Stimulated activated CD4-positive, alpha-beta T cell treated with anti-CD3 and anti-CD28 coated beads, Interleukin-15, amount 100 ng/mL, for 1 hour (primary cell): ENCODE measurements at places on chromosomes 3 and 15.

DNA sequence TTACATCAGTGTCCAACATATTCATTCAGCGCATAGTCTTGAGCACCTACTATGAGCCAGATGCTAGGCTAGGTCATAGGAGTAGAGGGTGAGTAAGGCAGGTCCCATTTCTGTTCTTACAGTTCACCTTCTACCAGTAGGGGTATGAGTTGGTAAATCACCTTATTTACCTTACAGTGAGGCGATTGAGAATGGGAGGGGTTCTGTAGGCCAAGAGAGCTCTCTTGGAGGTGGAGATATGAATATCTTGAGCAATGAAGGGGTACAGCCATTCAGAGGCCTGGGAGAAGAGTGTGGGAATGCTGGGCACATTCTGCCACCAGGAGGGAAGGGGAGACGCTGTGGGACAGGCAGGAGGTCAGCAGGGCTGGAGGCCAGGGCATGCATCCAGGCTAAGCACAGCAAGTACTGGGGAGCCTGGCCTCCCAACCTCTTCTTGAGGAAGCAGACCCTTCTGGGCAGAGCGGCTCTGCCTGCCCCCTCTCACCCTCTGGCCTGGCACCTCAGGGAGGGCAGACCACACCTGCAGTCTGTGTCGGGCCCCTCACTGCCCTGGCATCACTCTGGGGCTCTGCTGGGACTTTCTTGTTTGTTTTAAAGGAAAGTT is 123.4 kb downstream of the EEFSEC start:
- DNase-seq: no peak

GRCh38 chr3:14496351-14496750 is 43.8 kb downstream of the GRIP2 start:
- DNase-seq: no peak

GRCh38 chr15:38085114-38085513 is 150.7 kb downstream of the TMCO5A start:
- no peak for DNase-seq

DNA sequence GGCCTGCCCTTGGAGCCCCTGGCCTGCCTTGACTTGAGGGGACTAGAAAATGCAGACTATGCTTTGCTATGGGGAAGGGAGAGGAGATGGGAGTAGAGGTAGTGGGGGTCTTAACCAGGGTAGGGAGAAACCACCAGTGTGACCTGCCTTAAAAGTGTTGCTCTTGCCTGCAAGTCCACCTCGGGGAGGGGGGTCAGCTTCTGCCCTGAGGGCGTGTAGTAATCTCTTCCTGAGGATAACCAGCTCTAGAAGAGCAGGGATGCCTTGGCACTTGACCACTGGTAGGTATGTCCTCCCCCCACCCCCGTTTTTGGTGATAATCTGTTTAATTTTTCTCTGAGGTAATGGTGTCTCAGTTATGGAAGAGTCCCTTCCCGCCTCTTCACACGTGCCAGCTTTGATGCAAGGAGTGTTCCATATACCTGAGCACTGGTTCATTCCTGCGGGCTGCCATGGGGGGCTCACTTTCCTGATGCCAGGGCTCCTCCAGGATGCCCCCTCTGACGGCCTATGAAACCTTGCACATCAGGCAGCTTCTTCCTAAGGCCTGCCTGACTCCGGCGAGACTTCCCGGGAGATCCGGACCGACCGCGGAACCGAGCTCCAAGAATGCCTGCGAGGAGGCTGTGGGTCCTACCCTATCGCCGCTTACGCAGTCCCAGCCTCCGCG is 780 bp upstream of the P4HTM start:
- DNase-seq: no peak

DNA sequence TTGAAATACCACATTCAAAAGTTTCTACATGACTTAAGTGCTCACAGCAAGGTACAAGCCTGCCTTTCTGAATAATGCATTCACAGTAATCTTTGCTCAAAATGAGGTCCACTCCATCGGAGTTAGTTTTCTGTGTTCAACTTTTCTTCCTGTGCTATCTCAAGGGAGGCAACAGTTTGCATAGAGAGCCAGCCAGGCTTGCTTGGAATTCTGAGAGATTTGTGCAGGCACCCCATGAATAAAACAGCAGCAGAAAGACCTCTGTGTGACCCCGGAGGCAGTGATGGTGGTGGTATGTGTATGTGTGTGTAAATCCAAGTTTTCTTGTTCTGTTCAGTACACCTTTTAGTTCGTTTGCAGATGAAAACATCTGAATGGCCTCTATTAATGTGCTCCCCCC is 124.0 kb downstream of the ADAMTS9 start:
- DNase-seq: no peak

GRCh38 chr15:70584441-70584837 is 178.9 kb downstream of the UACA start:
- no peak for DNase-seq

- no peak for DNase-seq
These were observed 53.3 kb upstream of the ETV5 start for GRCh38 chr3:186162221-186162620.

- DNase-seq: no peak
These were observed 34.4 kb upstream of the TNFSF10 start for GRCh38 chr3:172557515-172558220.

- no peak for DNase-seq
These were observed 83.5 kb downstream of the AQP9 start for GRCh38 chr15:58221591-58222241.

DNA sequence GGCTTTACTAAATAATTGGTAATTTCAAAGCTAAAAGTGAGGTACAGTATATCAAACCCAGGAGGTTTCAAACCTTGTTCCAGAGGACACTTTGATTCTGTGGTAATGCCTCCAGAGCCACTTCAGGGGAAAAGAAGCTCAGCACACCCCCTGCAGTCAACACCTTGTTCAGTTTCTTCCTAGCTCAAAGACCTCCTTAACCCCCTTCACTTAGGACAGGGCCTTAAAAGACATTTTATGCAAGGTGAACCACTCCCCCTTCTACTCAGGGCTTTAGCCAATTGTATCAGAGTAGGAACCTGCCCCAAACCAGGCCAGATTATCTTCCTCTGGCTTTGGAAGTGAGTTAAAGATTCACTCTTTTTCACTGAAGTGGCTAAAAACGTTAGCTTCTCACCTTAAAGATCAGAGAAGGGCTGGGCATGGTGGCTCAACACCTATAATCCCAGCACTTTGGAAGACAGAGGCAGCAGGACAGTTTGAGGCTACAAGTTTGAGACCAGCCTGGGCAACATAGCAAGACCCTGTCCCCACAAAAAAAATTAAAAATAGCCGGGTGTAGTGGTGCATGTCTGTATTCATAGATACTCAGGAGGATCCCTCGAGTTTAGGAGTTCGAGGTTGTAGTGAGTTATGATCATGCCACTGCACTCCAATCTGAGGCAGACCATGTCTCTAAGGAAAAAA is 3.4 kb downstream of the DENND6A start:
- no peak for DNase-seq

GRCh38 chr15:94671858-94672532 is 440.6 kb downstream of the MCTP2 start:
- no peak for DNase-seq

- DNase-seq: no peak
These were observed 129.9 kb upstream of the UBE3A start for GRCh38 chr15:25568751-25569150.

DNA sequence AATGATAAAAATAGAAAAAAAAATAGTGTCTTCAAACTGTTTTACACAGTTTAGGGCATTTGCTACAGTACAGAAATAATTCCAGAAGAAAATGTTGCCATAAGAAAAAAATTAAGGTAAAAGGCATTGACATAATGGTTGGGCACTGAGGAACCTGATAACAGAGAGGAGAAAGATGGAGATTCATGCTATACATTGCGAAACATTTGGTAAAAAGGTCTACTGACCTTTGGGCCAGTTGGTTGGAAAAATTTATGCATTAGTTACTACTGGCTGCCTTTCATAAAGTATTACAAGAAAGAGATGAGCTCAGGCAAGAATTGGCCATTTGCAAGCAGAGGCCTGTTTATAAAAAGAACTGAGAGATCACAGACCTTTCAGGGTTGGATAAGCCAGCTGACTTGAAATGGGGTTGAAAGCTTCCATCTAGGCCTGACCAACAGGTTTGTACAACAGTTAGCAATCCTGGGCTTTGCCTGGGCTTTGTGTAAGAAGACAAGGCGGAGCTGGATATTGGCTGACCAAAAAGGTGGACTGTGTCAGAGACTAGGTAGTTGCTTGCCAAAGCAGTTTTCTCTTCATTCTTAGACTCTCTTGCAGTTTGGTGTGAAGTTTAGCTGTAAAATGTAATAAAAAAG is 166.6 kb upstream of the MCTP2 start:
- DNase-seq: no peak

GRCh38 chr3:71152039-71152891 is 431.3 kb downstream of the FOXP1 start:
- no peak for DNase-seq

- no peak for DNase-seq
These were observed 100.2 kb upstream of the TLE3 start for GRCh38 chr15:70197945-70198361.

GRCh38 chr3:179797192-179797591 is 144.4 kb downstream of the USP13 start:
- no peak for DNase-seq

DNA sequence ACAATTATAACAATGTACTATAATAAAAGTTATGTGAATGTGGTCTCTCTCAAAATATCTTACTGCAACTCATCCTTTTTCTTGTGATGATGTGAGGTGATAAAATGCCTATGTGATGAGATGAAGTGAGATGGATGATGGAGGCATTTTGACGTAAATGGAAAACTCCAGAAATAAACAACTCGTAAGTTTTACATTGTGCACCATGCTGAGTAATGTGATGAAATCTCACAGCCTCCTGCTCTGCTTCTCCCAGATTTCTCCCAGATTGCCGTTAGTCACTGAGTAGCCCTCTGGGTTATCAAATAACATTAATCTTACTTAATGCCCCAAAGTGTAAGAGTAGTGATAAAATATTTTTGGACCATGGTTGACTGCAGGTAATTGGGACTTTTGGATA is 64.8 kb upstream of the SLCO2A1 start:
- no peak for DNase-seq

DNA sequence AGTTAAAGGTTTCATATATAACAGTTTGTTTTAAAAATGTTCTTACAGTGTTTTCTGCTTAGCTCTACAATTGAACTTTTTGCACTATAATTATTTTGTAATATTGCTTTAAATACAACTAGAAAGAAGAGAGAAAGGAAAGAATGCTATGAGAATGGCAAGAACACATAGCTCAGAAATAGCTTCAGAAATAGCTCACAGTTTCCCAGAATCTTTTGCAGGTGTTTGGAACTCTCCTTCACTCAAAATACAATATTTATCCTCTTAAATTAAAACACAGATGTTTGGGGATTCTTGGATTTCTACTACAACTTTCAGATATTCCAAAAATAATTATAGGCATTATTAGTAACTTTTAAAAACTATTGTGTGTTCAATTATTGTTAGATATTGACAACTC is 658.0 kb upstream of the DPPA4 start:
- DNase-seq: no peak

DNA sequence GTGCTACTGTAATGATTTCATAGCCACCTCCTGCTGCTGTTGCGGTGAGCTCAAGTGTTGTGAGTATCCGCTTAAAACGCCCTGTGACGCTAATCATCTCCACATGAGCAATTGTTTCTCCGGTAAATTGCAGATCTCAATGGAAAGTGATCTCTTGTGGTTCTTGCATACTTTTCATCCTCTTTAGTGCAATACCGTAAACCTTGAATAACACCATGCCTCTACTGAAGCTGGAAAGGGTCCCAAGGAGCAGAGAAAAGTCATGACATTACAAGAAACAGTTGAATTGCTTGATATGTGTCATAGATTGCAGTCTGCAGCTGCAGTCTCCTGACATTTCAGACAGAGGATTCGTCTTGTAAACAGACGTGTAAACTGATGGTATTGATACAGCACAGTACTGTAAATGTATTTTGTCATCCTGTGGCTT is 6.0 kb upstream of the CEMIP start:
- DNase-seq: no peak

GRCh38 chr3:151814588-151814987 is 672 bp downstream of the AADAC start:
- DNase-seq: no peak

- no peak for DNase-seq
These were observed 53.4 kb downstream of the SLC6A11 start for GRCh38 chr3:10869460-10869859.

GRCh38 chr3:196016059-196016458 is 65.8 kb downstream of the TFRC start:
- no peak for DNase-seq

GRCh38 chr3:69065318-69065964 is 13.3 kb upstream of the TMF1 start:
- DNase-seq: no peak

DNA sequence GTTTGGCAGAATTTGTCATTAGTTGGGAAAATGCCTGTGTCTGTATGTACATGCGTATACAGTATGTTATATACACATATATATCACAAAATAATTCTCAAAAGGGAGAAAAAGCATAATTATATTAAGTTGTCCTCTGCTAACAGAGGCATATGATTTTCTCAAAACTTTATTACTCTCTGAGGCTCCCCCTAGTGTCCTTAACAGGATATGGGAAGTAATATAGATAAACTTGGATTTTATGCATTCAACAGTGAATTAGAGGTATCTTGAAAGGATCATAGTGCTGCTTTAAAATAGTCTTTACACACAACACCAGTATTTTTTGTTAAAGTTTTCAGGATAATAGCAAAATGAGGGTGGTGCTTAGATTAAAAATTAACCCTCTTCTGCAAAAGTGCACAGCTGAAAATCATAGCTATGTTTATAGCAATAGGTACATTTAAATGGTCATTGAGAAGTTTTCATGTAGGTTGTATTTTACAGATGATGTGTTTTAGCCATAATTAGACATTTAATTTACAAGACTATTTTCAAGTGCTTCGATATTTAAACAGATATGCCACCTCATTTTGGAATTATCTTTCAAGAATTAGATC is 454.0 kb upstream of the ROBO2 start:
- no peak for DNase-seq

DNA sequence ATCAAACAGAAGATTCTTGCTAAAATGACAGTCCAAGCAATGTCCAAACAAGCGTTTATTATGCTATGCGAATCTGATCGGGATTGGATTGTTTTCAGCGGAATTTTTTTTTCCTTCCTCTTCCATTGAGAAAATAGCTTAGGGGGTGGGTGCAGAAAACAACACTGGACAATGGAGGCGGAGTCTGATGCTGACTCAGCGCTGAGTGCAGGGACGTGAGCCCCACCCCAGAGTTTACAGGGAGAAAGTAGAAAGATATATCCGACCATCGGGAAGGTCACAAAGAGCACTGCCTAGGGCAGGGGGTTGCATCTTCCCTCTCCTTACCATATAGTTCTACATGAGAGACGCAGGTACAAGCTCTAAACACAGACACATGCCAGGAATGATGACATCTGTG is 117.0 kb downstream of the FOXP1 start:
- no peak for DNase-seq

GRCh38 chr3:71370467-71370866 is 213.1 kb downstream of the FOXP1 start:
- no peak for DNase-seq
